Activated naive CD8-positive, alpha-beta T cell treated with anti-CD3 and anti-CD28 coated beads, Interleukin-2, amount 50 U/mL, for 16 hours (primary cell): ENCODE measurements at places on chromosomes 12 and 14.

- DNase-seq, result no peak
Observed at GRCh38 chr14:73241481-73242165, 4.3 kb downstream of the PAPLN start.

- DNase-seq, result no peak
Observed at GRCh38 chr12:118337194-118337838, 35.4 kb downstream of the TAOK3 start.

- no peak for DNase-seq
Observed at GRCh38 chr14:79356040-79356439, 855.3 kb downstream of the DIO2 start.

- DNase-seq, result no peak
Observed at GRCh38 chr14:85574853-85575616, 45.1 kb downstream of the FLRT2 start.

GRCh38 chr12:65318186-65318685, 39.8 kb downstream of the MSRB3 start:
- no peak for DNase-seq

- DNase-seq, result no peak
Observed at GRCh38 chr12:59398164-59398563, 197.7 kb upstream of the SLC16A7 start.

DNA sequence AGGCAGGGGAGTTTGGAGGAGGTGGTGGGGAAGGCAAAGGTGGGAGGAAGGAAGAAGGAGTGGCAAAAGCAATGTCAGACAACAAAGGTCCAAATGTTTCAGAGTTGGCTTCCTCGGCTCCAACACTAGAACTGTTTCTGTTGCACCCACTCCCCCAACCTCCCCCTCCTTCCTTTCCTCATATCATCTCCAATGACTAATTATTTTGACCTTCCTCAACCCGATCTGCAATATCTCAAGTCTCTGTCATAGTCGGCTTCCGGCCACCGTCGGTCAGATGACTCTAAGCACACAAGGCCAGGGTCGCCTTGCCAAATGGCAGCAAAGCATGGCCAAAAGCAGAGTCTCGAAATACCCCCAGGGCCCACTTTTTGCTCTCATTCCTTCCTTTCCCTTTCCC, 637.0 kb upstream of the TBX3 start:
- no peak for DNase-seq

DNA sequence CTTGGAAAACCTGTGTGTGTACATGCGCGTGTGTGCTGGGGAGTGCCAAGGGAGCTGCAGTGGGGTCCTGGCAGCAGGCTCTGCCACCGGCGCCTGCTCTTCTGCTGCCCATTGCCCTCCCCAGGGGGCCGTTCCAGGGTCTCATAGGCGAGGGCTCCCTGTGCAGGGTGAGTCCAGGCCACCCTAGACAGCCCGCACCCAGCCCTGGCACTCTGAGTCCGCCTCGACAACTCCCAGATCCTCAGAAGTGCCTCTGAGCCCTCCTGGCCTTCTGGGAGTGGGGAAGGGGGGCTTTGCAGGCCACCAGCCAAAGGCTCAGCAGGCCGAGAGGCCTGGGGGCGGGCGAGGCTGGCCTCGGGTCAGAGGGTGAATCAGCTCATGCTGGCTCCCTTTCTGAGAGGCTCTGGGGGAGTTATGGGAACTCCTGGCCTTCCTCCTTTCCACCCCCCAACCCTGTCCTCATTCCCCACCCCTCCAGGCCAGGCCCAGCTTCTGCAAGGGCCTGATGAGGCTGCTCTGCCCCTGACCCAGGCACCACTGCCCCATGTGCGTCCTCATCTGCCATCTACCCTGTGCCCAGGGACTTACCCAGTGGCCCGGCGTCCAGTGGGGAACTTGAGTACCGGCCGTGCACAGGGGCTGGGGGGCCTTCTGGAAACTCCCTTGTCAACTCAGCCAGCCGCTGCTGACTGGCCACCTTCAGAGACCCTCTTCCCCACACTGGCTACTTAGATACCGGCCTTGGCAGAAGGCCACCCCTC, 2.1 kb upstream of the TEDC1 start:
- DNase-seq, result no peak

GRCh38 chr12:102957339-102958050, at the start of gene ASCL1:
ASCL1 (plus strand) TSS chr12:102957674; CDS start chr12:102958245, 571 bp downstream.
- no peak for DNase-seq

DNA sequence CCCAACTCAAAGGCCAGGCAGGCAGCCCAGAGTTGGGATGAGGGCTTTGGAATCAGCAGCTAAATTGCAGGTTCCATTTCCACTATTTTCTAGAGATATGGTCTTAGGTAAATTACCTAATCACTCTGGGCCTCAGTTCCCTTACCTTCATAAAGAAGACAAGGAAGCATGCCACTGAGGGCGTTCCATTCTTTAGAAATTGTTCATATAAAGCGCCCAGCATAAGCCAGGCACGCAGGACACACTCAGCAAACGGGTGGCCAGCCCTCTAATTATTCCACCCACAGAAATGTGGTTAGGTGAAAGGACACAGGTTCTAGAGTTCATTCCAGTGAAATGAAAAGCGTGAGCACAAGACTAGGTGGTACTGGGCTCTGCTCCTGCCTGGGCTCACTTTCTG, 87.9 kb upstream of the BCL11B start:
- no peak for DNase-seq

- DNase-seq, result no peak
Observed at GRCh38 chr12:77384941-77385340, 319.6 kb upstream of the E2F7 start.

GRCh38 chr14:100135073-100135472, 24.4 kb downstream of the DEGS2 start:
- no peak for DNase-seq

GRCh38 chr12:123488539-123489230, 30.7 kb downstream of the SNRNP35 start:
- no peak for DNase-seq

DNA sequence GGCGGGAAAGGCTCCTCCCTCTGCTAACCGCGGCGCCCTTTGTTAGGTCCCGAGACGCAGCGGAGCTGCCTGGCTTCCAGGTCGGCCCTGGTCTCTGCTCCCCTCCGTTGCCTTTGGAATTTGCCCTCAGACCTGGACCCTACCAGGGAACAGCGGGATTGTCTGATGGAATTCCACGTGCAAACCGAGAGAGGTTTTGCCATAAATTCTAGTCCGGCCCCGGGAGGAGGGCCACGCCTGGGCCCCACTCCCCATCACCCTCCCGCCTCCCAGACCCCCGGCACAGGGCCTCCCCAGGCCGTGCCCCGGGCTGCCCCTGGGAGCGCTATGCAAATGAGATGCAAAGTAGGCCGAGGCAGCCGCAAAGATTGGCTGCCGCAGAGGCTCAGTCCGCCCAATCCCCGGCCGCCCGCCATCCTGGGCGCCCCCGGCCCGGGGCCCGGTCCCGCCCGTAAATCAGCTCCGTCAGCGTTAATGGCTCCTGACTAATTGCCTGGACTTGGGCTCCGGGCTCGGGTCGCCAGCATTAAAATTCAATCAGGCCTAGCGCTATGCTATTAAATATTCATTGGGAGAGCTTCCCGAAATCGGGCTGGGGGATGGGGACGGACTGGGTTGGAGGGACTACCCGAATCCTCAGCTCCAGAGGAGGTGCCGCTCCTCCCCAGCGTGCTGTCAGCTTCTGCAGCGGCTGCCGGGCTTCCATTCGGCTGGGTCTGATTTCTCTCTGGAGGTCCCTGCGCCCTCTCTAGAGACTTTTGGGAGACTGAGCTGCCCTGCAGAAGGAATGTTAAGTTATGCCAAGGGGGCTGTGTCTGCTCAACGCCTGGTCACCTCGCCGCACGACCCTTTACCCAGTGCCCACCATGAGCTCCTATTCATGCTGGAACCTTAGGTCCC, 15.7 kb upstream of the FIGNL2 start:
- no peak for DNase-seq

DNA sequence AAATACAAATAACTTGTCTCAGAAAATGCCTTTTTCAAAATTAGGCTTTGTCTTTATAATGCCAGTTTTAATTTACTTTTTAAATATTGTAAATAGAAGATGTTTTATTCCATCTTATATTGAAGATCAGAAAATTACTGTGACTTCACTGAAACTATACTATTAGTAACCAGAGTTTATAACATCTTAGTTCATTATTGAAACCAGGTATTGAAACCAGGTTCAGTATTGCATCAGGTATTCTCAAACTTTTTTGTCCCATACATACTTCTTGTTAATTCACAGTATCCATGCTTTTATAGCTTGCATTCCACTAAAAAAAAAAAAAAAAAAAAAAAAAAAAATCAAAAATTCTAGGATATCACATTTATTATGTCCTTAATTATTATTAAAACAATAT, 227.5 kb downstream of the GXYLT1 start:
- DNase-seq, result no peak

GRCh38 chr14:102504328-102504999, 5.1 kb downstream of the ANKRD9 start:
- no peak for DNase-seq

- DNase-seq, result no peak
Observed at GRCh38 chr12:112939761-112940381, 1.6 kb downstream of the OAS3 start.

- no peak for DNase-seq
Observed at GRCh38 chr12:114952573-114953271, 268.7 kb upstream of the TBX3 start.

DNA sequence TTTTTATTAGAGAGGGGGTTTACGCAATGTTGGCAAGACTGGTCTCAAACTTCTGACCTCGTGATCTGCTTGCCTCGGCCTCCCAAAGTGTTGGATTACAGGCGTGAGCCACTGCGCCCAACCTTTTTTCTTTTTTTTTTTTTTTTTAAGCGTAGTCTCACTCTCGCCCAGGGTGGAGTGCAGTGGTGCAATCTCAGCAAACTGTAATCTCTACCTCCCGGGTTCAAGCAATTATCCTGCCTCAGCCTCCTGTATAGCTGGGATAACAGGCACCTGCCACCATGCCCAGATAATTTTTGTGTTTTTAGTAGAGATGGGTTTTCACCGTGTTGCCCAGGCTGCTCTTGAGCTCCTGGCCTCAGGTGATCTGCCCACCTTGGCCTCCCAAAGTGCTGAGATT, 8.8 kb upstream of the HECTD1 start:
- DNase-seq, result no peak

DNA sequence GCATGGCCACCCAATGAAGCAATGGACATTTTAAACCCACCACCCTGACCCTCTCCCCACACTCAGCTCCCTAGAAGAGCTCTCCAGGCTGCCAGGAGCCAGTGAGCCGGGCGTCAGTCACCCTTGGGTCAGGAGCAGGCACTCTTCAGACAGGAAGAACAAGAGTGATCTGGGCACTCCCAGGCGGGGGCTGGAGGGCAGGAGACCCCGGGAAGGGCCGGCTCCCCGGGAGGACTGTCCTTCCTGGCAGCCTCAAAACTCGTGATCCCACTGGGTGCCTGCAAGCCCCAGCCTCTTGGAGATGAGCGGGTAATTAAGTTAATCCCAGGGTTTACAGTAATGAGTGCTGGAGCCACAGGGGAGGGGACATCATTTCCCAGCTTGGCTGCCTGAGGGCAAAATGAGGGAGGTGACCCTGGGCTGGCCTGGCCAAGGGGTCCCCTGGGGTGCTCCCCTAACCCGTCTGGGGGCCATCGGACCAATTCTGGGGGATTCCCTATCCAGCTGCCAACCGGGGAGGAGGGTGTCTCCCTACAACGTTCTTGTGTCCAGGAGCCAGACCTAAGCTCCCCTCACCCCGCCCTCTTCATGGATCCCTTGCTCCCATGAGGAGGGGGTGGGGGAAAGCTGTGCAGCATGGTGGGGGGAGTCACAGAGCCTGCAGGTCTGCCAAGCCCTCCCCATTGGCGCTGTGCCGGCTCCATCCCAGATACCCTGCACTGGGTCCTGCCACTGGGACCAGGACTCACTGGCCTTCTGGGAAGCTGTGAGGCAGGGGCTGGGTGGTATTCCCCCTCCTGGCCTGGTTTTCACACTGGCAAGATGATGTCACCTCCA, 59.2 kb downstream of the CCNK start:
- no peak for DNase-seq

- DNase-seq, result no peak
Observed at GRCh38 chr14:98959958-98960616, 311.9 kb downstream of the BCL11B start.

DNA sequence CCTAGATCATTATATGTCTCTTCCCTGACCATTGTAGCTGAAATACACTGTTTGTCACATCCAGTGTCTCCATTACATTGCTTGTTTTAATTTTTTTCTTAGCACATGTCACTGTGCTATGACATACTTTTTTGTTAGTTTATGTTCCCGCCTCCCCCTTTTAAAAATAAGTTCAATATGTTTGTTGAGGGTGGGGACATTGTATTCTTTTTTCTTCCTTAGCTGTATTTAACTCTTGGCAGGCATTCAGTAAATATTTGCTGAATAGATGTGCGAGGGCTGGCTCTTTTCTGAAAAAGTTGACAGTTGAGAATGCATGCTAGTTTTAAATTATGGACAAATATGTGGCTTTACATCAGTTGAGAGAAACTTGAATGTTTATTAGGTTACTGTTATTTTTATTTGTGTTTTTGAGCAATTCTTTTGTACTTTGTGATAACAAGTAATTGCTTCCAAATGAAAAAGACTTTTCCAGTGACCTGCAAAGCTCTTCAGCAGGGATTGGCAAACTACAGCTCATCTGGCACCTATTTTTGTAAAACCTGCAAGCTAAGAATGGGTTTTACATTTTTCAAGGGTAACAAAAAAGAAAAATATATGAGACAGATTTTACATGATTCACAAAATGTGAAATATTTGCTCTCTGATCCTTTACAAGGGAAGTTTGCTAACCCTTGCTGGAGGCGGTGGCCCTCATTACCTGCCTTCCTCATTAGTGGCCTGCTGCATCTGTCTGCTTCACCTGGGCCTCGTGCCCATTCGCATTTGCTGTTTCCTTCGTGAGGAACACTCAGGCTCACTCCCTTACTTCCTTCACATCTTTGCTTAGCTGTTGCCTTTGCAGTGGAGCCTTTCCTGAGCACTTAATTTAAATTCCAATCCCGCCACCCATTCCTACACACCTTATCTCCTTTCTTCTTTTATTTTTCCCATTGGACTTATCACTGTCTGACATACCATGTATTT, 229.4 kb downstream of the ERC1 start:
- no peak for DNase-seq

DNA sequence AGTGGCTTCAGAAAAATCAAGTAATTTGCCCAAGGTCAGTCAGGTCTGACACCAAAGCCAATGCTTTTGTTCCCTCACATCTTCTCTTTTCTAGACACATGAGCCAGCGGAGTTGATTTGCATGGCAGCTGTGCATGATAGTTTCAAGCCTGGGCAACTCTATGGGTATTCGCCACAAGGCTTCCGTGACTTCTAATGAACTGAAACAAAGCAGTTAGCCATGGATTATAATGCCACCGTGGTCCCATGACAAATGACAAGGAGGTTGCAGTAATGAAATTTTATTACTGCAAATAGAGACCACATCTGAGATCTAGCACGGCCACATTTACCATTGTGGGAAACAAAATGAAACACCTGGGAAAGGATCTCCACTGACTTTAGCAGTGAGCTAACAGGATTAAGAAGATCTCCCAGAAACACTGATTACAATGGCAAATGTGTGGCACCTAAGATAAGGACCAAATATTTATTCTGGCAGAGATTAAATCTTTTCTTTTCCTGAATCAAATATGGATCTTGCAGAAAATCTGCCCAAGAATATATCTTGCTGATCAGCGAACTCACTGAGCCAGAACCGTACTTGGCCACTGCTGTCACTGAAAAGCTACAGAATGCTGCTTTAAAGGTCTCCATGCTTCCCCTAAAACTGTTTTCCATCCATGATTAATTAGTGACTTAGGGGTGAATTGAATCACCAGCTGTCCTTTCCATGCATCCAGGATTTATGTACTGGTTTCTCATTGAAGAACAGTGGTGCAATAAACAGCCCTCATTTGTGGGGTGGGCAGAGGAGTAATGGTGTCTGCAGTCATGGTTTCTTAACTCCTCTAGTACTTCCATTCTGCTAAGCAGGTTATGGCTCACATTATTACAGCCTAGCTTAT, 551.0 kb downstream of the DIO2 start:
- no peak for DNase-seq

GRCh38 chr14:87049950-87050349, 943.0 kb downstream of the GALC start:
- DNase-seq, result no peak
